Suprapubic skin (tissue), 4 donors: ENCODE measurements at places on chromosomes 16 and 17.
A peak's percentile ranks its signal among the peaks of the same experiment; 100 is the strongest.

DNA sequence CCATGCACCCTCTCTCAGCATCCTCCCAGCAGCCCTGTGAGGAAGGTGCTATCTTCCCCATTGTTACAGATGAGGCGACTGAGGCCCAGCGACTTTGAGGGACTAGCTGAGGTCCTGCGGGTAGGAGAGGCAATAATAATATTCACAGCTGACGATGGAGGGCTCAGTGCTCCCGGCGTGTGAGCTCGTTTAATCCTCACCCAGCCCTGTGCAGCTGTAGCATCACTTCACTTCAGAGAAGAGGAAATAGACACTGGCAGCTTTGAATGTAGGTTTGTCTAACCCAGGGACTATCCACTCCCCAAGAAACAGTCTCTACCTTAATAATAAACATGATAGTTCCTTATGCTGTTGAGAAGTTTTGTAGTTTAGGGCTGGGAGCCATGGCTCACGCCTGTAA lies 21.6 kb downstream of the LASP1 start:
- H3K36me3 ChIP-seq, result peaks cover 76% of the 10 kb centered on the region
- no peaks in the 10 kb centered on the region for H3K27me3 ChIP-seq
- no peak for DNase-seq
- peaks cover 44% of the 10 kb centered on the region for H3K4me1 ChIP-seq
- H3K27ac ChIP-seq, result no peak overlapping the region

GRCh38 chr17:39064374-39064773 lies 87.1 kb downstream of the PLXDC1 start:
- H3K4me1 ChIP-seq, result peaks cover 36% of the 10 kb centered on the region
- H3K27me3 ChIP-seq, result no peaks in the 10 kb centered on the region
- no peak for DNase-seq
- no peak overlapping the region for H3K27ac ChIP-seq

DNA sequence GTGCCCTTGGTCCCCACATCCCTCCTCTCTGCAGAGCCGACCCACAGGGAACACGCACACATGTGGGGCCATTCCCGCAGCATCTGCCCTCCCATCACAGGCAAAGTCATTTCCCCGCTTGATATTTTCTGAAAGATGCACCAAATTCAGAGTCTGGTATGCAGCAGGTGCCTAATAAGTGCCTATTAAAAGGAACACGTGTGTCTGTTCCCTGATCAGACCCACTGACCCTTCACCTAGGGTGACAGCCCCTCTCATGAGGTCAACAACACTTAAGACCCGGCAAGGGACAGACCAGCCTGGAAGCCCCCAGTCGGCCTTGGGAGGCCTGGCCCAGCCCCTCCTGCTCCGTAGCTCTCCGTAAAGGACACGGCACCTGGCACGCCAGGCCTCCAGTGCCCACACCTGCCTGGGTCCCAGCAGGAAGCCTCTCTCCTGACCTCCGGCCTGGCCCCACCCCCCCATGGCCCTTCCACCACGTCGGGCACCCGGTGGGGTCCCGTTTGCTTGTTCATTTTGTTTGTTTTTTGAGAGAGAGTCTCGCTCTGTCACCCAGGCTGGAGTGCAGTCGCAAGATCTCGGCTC lies 20.0 kb downstream of the UNKL start:
- no peaks in the 10 kb centered on the region for H3K27me3 ChIP-seq
- peaks cover 92% of the 10 kb centered on the region for H3K36me3 ChIP-seq
- no peak for DNase-seq
- no peak overlapping the region for H3K4me3 ChIP-seq

GRCh38 chr16:23570992-23571632 lies 13.6 kb downstream of the UBFD1 start:
- no peaks in the 10 kb centered on the region for H3K4me1 ChIP-seq
- no peak for DNase-seq
- H3K4me3 ChIP-seq, result no peak overlapping the region
- no peaks in the 10 kb centered on the region for H3K27me3 ChIP-seq
- H3K36me3 ChIP-seq, result peaks cover 97% of the 10 kb centered on the region

DNA sequence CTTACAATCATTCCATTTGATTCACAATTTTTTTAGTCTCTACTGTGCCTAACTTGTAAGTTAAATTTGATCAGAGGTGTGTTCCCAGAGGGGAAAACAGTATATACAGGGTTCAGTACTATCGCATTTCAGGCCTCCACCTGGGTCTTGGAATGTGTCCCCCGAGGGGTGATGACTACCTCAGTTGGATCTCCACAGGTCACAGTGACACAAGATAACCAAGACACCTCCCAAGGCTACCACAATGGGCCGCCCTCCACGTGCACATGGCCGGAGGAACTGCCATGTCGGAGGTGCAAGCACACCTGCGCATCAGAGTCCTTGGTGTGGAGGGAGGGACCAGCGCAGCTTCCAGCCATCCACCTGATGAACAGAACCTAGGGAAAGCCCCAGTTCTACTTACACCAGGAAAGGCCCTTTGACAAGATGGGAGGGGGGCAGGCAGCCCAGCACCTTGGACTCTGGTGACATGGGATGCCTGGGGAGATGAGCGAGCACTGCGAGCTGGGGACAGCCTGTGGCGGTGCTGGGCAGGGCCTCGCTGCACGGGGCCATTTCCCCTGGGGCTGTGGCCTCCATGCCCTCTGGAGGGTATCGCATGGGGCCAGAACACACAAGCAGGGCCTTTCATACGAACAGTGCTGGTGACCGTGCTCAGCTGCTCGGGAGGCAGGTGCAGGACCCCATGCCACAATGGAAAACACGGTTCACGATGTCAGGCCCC lies 33.9 kb downstream of the PDIA2 start:
- no peak overlapping the region for H3K4me3 ChIP-seq
- H3K27ac ChIP-seq, result no peak overlapping the region
- H3K27me3 ChIP-seq, result no peaks in the 10 kb centered on the region
- H3K4me1 ChIP-seq, result no peaks in the 10 kb centered on the region
- DNase-seq, result no peak
- H3K36me3 ChIP-seq, result peaks cover 48% of the 10 kb centered on the region

GRCh38 chr16:85473909-85474620 lies 139.1 kb upstream of the GSE1 start:
- no peak overlapping the region for H3K27ac ChIP-seq
- no peak overlapping the region for H3K4me3 ChIP-seq
- H3K36me3 ChIP-seq, result no peaks in the 10 kb centered on the region
- no peak for DNase-seq
- no peaks in the 10 kb centered on the region for H3K27me3 ChIP-seq

- no peak for DNase-seq
- peak overlapping the region; percentile 92 for H3K4me3 ChIP-seq
- H3K27ac ChIP-seq, result no peak overlapping the region
- peaks cover 17% of the 10 kb centered on the region for H3K36me3 ChIP-seq
- peaks cover 29% of the 10 kb centered on the region for H3K4me1 ChIP-seq
These were observed 1.1 kb downstream of the OVCA2 start for GRCh38 chr17:2042933-2043332.
